ENCODE measurements at places on chromosomes 11 and 22.
A peak's percentile ranks its signal among the peaks of the same experiment; 100 is the strongest.

DNA sequence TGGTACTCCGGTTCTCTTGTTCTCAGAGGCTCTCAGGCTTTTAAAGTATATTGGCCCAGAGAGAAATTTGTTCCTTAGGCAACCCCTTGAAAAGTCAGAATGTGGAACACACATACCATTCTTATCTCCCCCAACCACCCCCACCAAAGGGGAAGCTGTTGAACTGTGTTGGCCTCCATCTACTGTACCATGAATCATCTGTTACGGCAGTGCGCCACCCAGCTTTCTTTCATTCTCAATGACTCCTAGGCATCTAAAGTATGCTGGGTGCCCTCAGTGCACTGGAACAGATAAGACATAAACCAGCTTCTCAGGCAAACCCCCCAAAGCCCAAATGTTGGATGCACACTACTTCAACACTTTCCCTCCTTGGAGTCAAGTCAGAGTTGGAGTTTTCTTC lies 696.2 kb upstream of the TENM4 start:
- DNase-seq: no peak

GRCh38 chr11:36254713-36255112 lies 34.5 kb downstream of the COMMD9 start:
- no peak for DNase-seq

DNA sequence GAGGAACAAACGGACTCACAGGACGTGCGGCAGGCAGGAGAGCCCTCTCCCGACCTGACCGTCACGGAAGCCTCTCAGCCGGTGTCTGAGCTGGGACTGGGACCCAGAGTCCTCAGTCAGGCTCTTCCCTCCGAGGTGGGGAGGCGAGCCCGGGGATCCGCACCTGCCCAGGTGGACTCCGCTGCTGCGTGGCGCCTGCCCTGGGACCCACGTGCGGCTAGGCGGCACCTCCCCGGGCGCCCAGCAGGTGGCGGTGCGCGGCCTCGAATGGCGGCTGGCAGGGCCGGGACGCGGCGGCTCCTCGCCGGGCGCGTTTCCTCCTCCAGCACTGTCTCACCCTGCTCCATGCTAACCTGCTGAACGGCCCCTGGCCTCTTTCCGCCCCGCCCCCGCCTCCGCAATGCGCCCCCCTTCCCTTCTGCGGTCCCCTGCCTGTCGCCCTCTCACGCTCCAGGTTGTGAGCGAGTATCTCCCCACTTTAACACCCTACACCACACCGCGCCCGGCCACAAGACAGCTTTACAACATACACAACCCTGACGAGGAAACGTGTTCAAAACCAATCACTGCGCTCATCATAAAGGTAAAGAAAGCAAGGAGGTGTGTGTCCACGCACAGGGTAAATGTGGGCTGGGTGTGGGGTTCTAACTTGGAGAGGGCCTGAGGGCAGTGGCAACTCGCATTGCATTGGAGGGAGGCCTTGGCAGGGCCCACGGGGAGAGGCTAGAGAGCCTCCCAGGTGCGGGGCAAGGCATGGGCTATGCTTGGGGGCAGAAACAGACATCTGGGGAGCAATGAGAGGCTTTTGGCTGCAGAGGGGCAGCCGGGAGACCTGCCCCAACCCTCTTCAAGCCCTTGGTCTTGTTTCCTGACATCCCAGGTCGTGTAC lies 25.9 kb upstream of the ATXN10 start:
- DNase-seq: peak; percentile 80

DNA sequence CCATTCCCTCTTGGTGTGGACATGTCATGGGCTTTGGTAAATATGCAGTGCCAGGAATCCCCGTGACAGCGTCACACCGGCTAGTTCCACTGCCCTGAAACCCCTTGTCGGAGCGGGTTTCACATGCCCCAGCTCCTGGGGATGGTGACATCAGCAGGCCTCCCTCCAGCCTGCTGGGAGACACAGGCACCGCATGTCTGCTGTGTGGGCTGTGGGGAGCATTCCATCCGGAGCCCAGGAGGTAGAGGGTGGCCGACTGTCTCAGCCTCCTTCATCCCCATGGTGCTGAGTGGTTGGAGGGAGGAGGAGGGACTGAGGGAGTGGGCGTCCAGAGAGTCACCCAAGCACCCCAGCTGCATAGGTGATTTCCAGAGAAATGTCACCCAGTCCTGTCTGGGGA lies 1161.1 kb downstream of the BRD1 start:
- no peak for DNase-seq

DNA sequence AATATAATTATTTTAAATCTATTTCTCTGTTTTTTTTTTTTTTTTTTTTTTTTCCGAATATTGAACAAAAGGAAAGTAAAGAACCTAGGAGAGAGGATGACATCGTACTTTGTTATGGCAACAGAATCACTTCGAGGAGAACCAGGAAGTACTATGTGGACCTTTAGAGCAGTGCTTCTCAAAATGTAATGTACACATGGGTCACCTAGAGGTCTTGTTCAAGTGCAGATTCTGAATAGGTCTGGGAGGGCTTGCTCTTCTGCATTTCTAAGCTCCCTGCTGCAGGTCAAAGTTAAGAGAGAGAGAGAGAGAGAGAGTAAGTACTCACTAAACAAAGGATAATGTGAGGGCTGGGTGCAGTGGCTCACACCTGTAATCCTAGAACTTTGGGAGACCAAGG lies 419.5 kb upstream of the TENM4 start:
- DNase-seq: no peak

DNA sequence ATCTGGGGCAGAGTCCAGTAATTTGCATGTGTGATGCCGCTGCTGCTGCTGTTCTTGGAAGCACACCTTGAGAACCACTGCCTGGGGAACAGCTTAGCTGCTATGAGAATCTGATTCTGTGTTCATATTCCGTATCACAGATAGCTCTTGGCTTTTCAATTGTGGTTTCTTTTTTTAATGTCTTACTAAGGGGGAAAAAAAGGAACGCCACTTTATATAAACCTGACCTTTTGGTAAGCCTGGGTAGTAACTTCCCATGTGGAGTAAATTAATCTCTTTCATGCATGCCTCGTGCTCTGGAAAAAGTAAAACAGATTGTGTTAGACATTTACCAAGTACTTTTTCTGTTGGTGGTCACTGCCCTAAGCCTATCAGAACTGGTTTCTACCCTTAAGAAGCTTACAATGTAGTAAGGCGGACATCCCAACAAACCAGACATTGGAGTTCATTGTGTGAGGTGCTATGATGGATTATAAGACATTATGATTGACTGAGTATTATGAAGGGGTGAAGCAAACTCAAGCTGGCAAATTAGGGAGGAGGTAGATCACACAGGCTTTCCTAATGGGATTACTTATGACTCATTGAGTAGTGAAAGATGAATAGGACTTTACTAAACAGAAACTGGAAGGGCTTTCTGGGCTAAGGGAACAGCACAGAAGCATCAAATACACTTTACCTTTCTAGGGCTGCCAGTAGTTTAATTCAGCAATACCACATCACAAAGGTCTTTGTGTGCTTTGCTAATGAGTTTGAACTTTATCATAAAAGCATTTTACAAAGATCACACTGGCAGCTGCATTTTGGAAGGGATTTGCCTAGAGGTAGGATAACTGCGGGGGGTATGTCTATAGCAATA lies 64.7 kb downstream of the MAML2 start:
- no peak for DNase-seq

GRCh38 chr11:110410651-110411050 lies 19.1 kb upstream of the FDX1 start:
- no peak for DNase-seq

DNA sequence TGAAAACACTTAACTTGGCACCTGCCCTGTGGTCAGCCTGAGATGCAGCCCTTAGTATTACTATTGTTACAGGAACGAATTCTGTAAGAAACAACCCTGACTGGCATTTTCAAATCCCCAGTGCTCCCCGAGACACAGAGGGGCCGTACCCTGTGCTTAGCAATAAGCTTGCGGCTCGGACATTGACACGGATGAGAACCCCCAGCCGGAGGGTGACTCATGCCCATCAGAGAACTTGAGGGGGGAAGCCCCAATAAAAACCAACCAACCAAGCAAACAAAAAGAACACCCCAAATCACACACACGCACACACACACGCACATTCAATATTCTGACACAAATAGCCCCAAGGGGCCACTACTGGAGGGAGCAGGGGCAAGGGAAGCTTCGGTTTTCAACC lies 63.8 kb downstream of the SHISAL1 start:
- peak; percentile 25 for DNase-seq

- no peak for DNase-seq
Observed at GRCh38 chr22:46958191-46958590, 195.7 kb downstream of the TBC1D22A start.

GRCh38 chr11:114052160-114052559 lies 7.4 kb upstream of the ZBTB16 start:
- DNase-seq: no peak

GRCh38 chr11:78840200-78840599 lies 265.5 kb upstream of the NARS2 start:
- DNase-seq: no peak

- no peak for DNase-seq
Observed at GRCh38 chr22:50189184-50189848, 3.6 kb downstream of the TRABD start.

- DNase-seq: no peak
Observed at GRCh38 chr11:12017865-12018453, 9.5 kb upstream of the DKK3 start.

GRCh38 chr11:128053981-128054931 lies 533.1 kb downstream of the ETS1 start:
- DNase-seq: no peak

DNA sequence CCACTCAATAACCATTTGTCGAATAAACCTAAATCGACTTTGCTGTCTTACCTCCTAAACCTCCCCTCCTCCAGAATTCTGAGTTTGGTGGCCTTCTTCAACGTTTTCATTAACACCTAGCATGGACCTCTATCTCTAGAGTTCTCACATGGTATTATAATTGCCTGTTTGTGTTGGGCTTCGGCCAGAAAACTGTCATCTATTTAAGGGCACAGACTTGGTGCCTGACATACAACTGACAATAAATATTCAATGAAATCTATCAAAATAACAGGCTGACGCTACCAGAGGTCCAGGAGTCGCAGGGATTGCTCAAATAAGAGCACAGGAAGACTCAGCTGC lies 687 bp downstream of the ALKBH8 start:
- no peak for DNase-seq

DNA sequence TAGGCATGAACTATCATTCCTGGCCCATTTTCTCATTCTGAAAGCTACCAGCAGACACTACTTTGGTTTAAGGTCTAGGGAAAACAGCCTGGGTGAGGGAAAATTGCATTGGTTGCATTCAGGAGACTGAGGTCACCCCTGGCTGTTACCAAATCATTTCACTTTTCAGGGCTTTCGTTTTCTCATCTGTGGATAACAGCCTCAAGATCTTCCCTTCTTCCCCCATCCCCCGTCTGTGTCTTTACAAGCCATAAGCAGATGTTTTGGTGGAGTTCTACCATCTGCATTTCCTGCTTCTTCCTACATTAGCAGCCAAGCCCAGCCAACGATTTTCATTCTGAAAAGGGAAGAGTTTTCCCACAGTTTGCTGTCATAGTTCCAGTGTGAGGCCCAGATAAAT lies 130.4 kb downstream of the HIPK3 start:
- no peak for DNase-seq

- peak; percentile 56 for DNase-seq
Observed at GRCh38 chr11:130209954-130210854, 50.6 kb downstream of the ST14 start.

GRCh38 chr11:11230087-11230486 lies 123.0 kb downstream of the CSNK2A3 start:
- no peak for DNase-seq

DNA sequence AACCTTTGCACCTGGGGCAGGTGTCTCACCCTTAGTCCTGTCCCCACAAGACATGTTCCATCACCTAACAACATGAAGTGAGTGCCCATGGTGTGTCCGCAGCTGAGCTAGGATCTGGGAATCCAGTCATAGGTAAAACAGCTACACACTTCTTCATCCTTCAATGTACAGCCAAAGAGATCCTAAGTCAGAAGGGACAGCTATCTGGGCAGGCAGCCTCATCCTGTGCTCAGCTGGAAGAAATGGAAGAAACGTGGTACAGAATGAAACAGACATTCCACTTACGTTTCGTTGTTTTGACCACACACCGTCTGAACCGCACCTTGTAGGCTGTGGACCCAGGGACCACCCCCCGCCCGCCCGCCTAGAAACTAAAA lies 30.8 kb downstream of the PDGFB start:
- no peak for DNase-seq

GRCh38 chr22:47011131-47011858 lies 248.8 kb downstream of the TBC1D22A start:
- no peak for DNase-seq

DNA sequence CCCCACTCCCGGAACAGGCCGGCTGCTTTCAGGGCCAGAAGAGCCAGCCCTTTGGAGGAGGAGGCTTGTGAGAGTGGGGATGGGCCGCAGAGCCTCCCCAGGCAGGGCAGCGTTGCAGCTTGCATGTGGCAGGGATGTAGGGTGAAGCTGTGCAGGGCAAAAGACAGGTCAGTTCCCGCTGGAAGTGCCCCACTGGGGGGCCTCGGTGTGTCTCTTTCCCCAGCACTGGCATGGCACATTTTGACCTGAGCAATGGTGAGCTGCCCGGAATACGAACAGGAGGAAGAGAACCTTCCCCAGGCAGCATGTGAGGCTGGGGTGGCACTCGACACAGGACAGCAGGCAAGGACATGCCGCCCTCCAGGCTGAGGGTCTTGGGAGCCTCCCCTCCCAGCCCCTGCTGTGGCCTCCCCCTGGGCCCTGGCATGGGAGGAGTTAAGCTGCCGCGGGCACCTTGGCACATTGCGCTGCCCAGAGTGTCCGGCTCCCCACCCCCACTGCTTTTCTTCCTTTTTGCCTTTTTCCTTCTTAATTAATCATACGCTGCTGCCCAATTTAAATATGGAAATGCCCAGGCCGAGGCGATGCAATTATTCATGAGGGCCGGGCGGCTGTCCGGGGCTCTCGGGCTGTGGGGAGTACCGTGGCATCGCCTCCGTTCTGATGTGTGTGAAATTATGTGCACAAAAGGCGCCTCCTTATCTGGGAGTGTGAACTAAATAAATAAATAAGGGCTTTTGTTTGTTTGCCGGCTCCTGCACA lies 76.0 kb upstream of the WNT7B start:
- no peak for DNase-seq

DNA sequence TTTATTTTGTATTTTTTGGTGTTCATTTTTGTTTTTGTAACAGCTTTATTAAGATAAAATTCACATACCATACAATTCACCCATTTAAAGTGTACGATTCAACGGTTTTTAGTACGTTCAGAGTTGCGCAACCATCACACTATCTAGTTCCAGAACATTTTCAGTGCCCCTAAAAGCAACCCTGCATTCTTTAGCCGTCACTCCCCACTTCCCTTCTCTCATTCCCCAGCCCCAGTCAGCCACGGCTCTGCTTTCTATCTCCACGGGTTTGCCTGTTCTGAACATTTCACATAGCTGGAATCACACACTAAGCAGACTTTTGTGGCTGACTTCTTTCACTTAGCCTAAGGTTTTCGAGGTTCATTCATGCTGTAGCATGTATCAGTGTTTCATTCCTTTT lies 9.6 kb upstream of the KCNQ1OT1 start:
- no peak for DNase-seq

GRCh38 chr11:6012035-6012668 lies 5.4 kb upstream of the OR56A4 start:
- DNase-seq: no peak

DNA sequence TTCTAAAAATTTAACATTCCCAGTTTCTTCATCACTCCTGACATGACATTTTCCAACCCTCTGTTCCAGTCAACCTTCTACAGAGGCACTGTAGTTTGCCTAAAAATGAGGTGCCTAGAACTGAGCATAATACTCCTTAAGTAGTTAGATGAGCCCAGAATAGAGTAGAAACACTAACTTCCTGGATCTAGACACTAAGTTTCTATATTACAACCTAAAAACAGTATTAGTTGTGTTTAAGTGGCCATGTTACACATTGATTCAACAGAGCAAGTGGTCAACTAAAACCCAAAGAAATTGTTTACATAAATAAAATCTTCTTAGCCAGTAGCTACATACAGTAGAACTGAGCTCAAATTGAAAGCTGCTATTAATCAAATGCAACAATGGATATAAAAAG lies 1.3 kb downstream of the HPS5 start:
- no peak for DNase-seq

Measured in left forelimb (tissue), 1 donor.